ENCODE measurements at places on chromosomes 1 and 21.

GRCh38 chr1:43073490-43074230, 98.4 kb downstream of the EBNA1BP2 start:
- peak; percentile 42 for DNase-seq

DNA sequence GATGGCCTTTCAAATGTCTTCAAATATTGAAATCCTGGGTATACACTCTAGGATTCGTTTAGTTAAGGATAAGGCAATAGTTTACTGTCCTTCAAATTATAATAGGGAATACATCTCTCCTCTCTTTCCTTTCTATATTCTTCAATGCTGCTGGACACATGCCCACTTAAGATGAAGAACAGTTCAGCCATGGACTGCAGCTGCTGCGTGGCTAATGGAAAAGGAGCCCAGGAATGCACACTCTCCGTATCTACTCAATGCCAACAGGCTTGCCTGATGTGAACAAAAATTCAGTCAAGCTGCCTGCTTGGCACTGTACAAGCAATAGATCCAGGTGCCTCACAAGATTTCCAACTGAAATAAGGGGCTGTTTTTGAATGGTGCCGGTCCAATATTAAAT, 321.2 kb upstream of the LYPLAL1 start:
- no peak for DNase-seq

DNA sequence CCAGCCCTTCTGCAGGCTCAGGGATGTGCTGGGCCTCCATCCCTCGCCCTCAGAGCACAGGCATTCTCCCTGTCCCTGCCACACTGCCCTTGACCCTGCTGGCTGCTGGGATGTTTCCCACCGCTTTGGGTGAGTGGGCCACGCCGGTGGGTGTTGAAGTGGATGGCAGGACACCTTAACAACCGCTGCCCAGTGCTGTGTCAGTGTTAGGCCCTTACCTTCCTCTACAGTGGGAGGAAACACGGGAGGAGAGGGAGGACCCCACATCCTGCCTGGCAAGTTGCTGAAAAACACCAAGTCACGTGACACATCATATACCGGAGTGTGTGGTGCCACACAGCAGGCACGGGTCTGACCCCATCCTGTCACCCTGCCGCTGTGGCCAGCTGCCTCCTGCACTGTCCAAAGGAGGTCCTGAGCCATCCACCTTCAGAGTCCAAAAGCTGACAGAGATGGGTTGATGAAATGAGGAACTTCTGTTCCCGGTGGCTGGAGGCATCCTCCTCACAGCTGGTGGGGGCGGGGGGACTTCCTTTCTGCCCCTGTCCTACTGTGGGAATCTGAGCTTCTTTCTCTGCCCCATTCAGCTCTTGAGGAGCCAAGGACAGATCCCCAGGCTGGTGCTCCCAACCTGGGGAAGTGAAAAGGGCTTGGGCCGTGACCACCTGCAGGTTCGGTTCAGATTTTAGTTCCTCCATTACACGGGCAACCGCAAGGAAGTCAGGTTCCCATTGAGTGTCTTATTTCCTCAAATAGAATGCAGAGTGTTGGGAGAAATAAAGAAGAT, 3.2 kb upstream of the THEMIS2 start:
- no peak for DNase-seq

DNA sequence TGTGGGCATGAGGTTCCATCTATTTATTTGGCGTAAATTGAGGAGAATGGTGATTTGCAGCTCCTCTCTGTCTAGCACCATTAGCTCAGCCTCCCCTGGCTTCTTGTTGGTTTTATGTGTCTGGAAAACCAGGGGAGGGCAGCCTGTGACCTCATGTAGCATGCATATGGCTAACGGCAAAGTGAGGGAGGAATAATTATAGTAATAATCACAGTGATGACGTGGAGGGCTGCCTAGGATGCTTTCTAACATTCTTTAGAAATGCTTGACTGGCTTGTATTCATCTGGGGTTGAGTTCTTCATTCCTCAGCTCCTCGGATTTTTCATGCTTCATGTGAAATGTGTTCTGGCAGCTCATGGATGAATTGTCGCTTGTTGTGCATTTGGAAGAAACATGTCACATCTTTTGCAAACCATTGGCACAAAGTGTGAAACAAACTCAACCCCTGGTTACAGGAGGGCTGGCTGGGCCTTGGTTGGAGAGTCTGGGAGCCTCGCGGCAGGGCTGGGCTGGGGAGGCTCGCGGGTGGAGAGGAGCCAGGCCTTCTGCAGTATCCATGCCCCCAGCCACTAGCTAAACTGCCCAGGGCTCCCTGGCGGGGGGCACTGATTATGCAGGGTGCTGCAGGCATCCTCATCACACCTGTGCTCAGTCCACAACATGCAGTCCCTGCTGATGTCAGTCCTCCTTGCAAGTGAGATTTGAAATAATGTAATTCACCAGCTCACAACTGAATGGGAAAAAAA, 149.6 kb downstream of the DISC1 start:
- no peak for DNase-seq

- DNase-seq, result peak; percentile 50
Observed at GRCh38 chr1:158179301-158180041, 1.2 kb upstream of the CD1D start.

DNA sequence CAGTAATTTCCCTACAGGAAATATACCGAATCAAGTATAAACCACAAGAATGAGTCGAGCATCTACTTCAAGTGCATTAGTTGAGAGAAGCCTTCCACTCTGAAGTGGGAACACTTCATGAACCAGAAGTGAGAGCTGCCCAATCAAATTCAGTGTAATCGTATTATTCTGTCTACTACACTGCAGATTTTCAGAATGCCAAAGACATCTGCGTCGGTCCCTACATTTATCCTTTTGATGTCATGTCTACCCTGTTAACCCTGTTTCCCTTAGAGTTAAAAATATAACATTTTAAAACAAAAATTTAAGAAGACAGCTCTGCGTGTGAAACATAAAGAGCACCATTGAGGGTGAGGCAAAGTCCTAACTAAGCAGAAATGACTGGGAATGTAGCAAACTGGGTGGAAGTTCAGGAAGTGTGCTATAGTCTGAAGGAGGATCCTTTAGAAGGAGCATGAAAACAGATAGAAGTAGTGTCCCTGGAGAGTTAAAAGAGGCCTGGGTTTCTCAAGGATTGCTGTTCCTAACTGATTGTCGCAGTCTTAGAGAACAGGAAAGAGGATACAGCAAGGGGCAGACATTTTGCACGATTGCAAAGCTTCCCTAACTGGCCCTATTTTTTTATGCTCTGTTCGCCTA, 291.2 kb downstream of the PTPRC start:
- no peak for DNase-seq

DNA sequence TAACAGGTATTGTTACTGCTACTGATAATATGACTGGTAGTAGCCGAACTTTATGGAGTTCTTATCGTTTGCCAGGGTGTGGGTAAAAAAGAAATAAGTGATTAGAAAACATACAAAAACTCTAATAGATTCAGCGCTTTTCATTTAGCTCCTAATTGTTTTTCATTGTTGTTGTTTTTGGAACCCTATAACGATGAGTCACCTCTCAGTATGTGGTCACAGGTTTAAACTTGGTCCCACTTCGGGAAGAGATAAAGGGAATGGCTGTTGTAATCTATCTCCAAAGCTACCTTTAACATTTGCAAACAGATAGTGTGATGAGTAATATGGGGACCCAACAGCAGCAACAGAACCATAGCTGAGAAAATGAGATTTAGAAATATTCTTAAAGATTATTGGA, 62.7 kb upstream of the BCL10 start:
- DNase-seq, result no peak

DNA sequence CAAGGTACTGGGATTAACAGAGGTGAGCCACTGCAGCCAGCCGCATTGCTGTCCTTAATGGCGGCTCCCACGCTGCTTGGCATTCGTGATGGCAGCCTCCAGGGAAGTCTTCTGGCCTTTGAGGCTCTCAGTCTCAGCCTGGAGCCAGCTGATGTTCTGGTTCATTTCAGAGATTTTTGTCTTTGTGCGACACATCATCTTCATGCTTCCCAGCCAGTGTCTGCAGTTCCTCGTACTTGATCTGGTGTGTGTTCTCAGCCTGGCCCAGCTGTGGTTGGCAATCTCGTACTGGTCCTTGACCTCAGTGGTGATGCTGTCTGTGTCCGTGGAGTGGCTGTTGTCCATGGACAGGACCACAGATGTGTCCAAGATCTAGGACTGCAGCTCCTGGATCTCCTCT, 11.7 kb downstream of the SNRPE start:
- DNase-seq, result no peak

GRCh38 chr1:26289158-26290059, 9.5 kb downstream of the SH3BGRL3 start:
- DNase-seq, result peak; percentile 73

DNA sequence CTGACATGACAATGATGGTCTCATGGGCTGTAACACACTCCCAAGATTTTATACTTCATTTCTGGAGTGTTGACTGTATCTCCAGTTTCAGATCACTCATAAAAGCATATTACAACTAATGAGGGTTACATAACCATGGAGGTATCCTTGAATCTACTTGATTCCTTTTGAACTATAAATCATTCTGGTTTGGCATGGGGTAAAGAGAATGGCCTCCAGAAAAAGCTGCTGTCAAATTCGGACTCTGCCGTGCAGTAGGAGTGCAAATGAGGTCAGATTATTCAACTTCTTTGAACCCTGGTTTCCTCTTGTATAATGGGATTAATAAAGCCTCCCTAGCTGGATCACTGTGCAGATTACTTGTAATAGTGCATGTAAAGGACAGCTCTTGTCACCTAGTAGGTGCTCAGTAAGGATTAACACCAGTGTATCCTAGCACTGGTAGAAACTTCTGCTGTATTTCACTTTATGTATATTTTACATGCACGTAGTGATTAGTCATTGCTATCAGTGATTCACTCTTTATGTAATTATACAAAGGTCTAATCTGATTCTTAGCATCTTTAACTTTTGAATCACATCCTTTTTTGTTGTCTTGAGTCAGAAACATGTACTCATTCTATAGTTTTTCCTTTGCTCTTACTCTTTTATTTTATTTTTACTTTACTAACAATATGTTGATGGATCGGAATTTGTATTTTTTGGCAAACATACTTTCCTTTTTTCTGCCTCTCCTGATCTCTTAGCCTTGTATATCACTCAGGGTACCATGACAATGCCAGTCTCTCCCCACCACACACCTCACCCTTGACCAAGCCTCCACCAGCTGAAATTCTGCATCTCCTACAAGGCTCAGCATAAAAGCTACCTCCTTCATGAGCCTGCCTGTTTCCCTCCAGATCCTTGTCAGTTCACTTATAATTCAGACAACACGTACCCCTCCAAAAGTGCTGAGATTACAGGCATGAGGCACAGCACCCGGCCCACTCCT, 3.2 kb downstream of the LRRC8C start:
- DNase-seq, result no peak

DNA sequence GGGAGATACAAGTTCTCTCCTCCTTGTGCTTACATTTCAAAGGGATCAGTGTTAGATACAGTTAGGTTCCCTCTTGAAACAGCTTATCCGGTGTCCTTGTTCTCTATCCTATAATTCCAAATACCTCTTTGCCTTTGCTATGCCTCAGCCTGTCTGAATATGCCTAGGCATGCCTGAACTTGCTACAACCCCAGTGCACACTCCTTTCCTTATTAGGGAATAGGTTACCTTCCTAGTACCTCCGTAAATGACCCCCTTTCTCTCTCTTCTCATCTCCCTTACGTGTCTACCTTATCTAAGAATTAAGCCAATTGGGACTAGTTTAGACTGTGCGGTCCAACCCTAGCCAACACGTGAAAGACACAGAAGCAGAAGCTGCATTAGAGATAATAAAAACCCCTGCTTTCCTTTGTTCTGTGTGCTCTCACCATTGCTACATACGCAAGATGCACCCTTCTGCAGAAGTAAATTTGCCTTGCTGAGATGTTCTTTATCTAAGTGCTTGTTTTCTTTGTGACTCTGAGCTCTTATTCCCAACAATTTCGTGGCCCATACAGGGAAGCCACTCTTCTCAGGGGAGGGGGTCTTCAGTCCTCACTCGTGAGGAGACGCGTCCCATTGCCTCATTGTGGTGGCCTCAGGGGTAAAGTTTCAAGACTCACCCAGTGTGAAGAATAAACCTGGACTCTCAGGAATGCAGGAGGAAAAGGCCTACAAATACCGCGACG, 802.1 kb downstream of the PLA2G4A start:
- no peak for DNase-seq

- DNase-seq, result no peak
Observed at GRCh38 chr1:40044110-40044509, 3.6 kb downstream of the CAP1 start.

DNA sequence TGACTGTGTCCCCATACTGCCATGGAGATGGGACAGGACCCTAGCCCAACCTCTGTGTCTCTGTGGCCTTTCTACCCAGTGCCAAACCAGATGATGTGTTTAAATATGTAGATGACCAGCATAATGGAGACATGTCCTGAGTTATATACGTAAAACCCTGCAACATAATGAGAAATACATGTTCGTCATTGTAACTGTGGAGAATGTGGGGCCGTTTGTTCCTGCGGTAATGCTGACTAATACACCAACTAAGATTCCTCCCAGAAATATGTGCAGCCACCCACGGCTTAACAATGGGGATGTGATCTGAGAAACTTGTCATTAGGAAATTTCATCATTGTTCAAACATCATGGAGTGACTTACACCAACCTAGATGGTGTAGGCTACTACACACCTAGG, 71.7 kb upstream of the SIM2 start:
- no peak for DNase-seq

- DNase-seq, result no peak
Observed at GRCh38 chr1:936348-937264, 12.9 kb downstream of the SAMD11 start.

- DNase-seq, result no peak
Observed at GRCh38 chr1:31581821-31582810, 5.8 kb downstream of the TINAGL1 start.

DNA sequence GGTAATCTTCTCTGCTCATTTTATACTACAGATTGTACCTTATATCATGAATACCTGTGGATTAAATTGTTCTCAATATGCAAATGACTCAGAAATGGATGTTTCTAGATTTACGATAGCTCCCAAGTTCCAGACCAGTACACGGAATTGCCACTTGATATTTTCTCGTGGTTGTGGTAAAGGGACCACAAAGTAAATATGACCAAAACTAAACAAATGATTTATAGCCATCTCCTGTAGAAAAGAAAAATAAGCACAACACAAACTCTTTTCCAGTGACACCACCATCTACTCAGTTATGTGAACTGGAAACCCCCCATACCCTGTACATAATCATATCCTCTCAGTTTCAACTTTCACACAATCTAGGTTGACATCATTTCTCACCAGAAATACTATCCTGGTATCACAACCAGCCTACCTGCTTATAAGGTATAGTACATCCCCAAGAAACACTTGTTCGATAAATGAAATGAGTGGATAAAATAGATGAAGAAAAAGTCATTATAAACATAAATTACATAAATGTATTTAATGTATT, 172.3 kb downstream of the ADGRL4 start:
- no peak for DNase-seq

DNA sequence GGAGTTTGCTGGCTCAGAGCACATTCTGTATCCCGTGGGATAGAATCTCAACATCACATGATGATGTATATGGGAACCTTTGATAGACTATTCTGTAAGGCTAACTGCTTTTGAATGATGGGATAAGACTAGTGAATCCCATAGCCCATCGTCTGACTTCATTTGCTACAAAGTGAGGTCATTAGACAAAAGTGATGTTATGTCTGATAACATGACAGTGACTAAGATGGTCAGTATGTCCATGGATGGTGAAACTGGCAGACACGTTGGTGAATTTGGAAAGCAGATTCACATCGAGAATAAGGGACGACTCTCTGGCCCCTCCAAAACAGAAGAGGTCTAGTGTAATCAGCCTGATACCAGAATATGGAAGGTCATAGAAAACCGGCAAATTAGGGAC, 108.4 kb downstream of the HHAT start:
- DNase-seq, result no peak

GRCh38 chr1:34164771-34165391, at the start of gene CSMD2:
Gene CSMD2, minus strand, starts transcription at chr1:34165230. Its CDS starts 133 bp downstream, at chr1:34165097.
- no peak for DNase-seq
